M059J (cell line): ENCODE measurements at places on chromosomes 16 and 17.

DNA sequence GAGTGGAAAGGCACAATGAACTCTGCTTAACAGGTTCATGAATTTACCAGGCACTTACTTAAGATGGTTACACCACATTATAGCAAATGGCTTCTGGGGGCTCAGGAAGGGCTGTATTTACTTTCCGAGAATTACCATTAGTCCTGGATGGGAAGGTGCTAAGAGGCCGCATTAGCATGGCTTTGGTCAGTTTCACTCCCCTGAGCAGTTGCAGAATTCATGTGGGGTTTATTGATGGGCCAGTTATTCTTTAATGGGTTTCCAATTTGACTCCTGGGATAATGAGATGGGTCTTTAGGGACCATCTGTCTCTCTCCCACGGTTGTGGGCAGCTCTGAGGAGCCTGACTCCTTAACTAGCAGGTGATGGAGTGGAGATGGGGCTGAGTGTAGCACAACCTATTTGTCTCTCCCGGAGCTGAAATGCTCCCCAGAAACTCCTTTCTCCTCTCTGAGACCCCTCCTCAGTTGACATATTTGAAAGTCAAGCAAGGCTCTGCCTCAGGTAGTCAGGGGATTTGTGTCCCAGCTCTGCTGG, 652.5 kb downstream of the HS3ST4 start:
- DNase-seq, result no peak

DNA sequence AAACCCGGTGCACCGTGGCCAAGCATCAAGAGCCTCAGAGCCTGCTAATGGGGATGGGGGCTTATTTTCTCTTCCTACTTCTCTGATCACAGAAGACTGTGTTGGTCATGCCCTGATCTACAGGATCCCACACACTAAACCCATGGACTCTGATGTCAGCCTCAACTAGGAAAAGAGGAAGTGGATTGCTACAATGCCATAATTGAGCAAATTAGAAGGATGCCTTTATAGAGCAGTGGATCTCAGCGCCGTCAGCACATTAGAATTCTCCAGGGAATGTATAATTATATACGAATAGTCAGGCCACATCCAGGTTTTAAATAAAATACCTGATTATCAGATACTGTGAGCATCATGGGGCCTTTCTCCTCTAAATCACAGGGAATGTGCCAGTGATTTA, 64.8 kb downstream of the VAT1L start:
- no peak for DNase-seq

DNA sequence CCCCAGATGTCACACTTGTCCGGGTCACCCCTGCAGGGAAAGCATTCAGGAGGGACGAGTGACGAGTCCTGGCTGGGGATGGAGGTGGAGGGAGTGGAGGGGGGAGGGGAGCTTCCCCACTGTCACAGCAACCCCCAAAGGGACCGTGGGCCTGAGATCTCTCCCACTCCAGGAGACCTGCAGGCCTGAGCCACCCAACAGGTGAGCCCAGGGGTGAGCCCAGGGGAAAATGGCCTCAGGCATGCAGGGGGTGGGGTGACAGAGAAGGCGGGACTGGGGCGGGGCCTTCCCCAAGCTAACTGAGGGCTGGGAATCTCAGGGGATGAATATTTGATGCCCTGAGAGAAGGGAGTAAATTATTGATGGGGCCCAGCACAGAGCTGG, 2.4 kb downstream of the USH1G start:
- no peak for DNase-seq

DNA sequence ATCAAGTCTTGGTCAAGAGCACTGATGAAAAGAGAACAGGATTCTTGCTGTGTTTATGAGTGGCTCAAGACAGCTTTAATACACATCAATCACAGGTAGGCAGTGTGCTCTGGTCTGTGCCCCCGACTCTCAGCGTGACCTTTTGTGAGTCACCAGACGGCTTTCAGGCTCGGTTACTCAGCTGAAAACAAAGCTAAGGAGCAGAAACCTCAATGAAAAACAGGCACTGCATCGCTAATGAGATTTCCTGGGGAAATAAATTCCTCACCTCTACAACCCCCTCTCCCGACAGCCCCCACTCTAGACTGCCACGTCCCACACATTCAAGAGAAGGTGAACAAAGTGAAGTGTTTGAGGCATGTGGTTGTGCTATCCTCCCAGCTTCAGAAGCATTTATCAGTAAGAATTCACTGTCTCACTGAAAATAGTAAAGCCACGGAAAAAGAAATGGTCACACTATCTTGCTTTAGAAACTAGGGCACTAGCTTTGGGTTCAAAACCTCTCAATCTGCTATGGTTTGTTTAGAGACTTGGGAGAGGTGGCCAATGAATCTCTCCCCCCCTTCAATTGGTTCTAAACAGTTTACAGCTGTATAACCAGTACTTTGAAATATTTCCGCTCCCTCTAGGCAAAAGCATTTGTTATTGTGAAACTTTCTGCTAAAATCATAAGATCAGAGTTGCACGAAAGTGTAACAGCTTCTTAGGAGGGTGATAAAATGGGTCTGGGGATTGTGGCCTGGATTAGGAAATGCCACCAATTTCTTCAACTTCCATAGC, 199.5 kb upstream of the PMFBP1 start:
- DNase-seq, result peak; percentile 85

GRCh38 chr17:13544765-13545164, 57.0 kb downstream of the HS3ST3A1 start:
- DNase-seq, result no peak

GRCh38 chr16:86350289-86350688, 160.0 kb upstream of the FOXF1 start:
- DNase-seq, result no peak

DNA sequence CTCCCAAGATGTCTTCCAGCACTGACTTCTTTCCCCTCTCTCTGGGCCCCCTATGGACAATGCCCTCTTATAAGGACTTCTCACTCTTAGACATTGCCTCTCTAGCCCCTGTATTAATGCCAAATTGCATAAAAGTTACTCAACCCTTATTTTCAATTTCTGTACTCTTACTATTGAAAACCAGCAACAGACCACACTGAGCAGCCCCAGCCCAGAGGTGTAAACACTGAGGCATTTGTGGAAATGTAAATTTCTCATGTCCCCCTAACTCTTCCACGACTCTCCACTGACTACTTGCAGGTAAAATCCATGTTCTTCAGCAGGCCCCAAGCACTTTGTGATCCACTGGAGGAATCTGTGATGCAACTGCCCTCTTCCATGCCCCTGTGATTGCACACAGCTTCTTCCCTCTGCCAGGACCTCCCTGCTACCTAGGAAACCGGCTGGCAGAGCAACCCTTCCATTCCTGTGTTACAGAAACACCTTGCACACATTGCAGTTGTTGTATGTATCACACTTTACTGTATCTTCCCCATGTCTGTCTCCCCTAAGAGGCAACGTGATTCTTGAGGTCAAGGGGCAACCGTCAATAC, 4.4 kb downstream of the N4BP1 start:
- no peak for DNase-seq

GRCh38 chr16:77450790-77451487, 16.1 kb upstream of the ADAMTS18 start:
- DNase-seq, result no peak
